Hepatocyte (in vitro differentiated cells): ENCODE measurements at places on chromosomes 4 and X. TPM values are rescaled to one million over a fixed set of nuclear protein-coding genes. Genes with fewer than 3 reads are reported as not detected.

DNA sequence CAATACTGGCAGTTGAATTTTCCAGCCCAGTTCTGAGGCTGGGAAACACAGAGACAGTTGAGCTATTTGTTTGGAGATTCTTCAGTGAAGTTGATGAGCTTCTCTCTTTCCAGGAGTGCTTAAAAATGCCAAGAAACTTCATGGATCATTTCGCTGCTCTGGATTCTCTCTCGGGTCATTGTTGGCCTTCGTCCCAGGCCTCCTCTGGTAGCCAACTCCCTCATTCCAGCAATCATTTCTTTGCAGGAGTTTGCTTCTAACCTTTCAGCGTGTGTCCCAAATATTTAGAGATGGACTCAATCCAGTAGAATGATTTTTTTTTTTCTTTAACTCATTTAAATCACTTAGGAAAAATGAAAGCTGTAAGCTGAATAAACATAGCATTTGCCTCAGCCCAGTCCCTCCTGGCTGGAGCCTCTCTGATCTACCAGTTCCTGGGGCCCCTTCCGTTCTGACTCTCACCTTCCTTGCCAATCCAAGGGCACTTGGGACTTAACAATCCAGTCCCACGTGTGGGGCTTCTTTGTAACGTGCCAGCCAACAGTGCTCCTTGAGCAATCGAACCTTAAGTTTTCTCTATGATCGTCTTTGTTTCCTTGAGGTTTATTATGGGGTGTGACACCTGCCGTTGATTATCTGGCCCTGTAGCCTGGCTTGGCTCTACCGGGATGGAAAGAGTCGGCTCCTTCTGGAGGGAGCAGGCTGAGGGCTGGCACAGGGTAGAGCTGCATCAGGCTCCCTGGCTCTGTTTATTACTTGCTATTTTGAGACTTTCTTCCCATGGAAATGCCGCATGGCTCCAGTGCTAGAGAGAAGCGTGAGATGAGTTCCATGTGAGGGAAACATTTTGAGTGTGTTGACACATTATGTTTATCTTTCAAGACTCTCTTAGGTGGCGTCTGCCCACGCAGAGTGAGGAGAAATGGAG lies 80.4 kb upstream of the GPC4 start:
- peak; percentile 31 for DNase-seq

DNA sequence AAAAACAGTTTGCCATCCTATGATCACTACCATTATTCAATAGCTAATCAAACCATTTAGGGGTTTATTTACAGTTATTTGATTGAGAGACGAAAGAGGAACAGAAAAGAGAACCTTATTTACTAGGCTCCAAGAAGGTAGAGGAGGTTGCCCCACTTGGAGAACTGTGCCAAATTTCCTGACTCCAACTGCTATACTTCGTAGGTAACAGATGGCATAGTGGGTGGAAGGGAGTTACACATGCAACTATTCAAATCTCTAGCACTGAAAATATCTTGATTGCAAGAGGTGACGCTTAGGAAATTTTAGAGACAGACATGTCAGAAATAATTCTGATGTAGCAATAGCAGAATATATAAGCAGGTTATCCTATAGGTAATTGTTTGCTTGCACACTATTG lies 38.0 kb upstream of the TMPRSS11F start:
- DNase-seq, result no peak

The RPA4 gene
- 0.90 and 1.3 TPM in 2 replicates for polyA plus RNA-seq

DNA sequence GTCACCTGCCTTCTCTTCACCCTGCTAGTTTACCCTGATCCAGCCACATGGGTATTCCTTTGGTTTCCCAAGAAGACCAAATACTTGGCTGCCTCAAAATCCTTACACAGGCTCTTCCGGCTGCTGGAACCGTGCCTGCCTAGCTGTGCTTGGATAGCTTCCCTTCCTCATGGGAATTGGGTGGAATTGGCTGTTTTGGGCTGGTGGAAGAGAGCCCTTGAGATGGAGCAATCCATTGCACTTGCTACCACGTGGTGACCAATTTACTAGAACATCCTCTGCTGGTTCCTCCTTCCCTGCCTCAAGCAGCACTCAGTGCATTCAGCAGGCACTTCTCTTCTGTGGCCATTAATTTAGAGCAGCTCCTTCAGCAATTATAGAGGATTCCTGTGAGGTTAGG lies 119.3 kb upstream of the AP1S2 start:
- DNase-seq, result no peak

GRCh38 chr4:175407926-175408325 lies 404.1 kb downstream of the GPM6A start:
- no peak for DNase-seq

The SPP1 gene
- polyA plus RNA-seq, result 244 and 466 TPM in 2 replicates

DNA sequence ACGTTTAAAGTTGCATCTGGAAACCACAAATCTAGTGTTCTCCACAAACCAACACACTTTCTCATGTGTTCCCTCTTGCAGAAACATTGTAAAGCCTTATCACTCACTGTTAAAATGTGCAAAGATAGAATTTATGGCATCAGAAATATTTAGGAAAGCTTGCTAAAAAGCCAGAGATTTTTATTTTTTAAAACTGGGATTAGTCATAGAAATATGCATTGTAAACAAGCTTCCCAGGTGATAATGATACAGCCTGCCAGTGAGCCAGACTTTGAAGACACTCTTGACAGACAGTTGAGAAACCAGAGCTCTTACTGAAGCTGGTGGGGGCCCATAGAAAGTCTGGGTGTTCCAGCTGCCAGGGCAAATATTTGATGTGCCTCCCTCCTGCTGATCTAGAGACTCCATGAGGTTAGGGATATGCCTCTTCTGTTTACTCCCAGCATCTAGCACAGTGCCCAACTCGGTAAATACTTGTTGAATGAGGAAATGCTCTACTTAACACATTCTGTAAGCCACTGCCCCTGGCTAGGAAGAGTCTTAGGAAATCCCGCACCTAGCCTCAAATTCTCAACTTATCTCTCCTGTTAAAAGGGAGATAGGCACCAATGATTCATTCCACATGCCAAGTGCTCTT lies 179.0 kb upstream of the RASGEF1B start:
- peak; percentile 71 for DNase-seq

DNA sequence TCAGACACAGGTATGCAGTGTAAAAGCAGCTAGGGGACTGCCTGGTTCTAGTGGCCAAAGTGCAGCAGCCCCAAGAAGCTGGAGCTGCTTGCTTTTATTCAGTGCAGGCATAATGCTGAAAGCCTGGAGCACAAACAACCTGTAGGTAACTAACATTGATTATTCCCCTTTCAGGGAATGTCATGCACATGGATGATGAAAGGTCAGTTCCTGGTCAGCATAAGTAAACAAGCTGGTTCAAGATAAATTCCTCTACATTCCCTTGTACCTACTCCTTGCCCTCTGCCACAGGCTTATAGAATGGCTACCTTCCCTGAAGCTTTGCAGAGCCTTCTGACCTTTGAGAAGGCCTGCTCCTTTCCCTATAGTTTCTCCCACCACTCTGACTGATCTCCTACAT lies 1318.5 kb upstream of the ADGRL3 start:
- no peak for DNase-seq

GRCh38 chr4:100288161-100288560 lies 97.9 kb upstream of the DDIT4L start:
- DNase-seq, result no peak

The CLIC2 gene
- polyA plus RNA-seq, result 0.47 and 0.71 TPM in 2 replicates
